ENCODE measurements at places on chromosomes 1 and 21. TPM values are rescaled to one million over a fixed set of nuclear protein-coding genes. Genes with fewer than 3 reads are reported as not detected.

DNA sequence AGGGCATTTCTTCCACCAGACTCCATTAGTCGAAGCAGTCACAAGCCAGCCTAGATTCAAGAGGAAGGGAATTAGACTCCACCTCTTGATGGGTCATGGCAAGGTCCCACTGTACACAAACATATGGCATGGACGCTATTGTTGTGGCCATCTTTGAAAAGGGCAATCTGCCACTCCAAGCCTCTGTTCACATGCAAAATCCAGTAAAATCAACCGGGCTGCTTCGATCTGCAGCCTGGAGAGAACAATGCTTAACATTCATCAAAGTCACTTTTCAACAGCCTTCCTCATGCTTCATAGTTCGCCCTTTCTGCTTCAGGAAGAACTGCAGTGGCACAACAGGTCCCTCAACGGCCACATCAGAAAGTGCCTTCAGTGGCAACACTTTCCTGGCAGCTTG is 28.0 kb upstream of the GJB5 start:
- DNase-seq, result no peak

DNA sequence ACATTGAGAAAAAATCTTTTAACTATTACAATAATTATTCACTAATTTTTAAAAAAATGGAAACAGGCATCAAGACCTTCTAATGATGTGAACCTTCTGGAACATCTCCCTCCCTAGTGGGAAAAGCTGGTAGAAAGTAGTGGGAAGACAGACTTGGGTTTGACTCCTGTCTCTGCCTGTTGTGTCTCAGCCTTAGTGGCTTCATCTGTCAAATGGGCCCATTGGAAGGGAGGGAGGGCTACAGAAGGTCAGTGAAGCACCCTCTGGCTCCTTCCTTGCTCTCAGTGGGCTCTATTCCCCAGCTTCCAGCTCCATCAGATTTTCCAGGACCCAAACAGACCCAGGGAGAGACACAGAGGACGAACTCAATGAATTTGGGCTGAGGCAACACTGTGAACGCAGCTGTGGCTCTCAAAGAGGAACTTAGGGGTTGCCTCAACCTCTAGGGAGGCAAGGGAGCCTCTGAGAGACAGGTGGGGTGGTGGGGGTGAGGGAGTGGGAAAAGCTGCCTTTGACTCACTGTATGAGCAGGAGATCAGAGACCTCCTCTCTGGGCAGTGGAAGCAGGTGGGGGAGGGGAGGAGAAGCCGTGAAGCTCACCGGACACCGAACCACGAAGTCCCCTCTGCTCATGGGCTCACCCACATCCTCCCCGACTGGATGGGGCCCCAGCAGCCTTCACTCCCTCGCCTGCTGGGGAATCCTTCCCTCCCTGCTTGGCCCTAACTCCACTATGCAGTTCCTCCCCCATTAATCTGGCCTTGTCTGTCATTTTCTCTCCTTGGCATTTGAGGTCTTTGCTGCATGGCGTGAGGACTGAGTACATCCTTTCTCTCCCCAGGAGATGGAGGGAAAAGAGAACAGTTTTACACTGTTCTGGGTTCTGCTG is 4.5 kb downstream of the CNR2 start:
- no peak for DNase-seq

Gene FMO1
- 1.7 TPM for total RNA-seq

GRCh38 chr1:67140460-67140859 is 5.7 kb upstream of the C1orf141 start:
- DNase-seq, result no peak

Gene ZNF496
- 21.2 TPM for total RNA-seq

Gene DYNLT4
- total RNA-seq, result not detected

GRCh38 chr1:151820940-151821339 is 10.7 kb downstream of the RORC start:
- no peak for DNase-seq

- no peak for DNase-seq
These were observed 79.2 kb downstream of the ZNF326 start for GRCh38 chr1:90074137-90074536.

- DNase-seq, result no peak
These were observed 11.4 kb upstream of the TENT5C start for GRCh38 chr1:117594261-117594990.

- DNase-seq, result no peak
These were observed 127.5 kb downstream of the UCK2 start for GRCh38 chr1:165954940-165955339.

Gene RBP7
- 10.4 TPM for total RNA-seq

GRCh38 chr1:18197299-18197698 is 89.7 kb downstream of the IGSF21 start:
- DNase-seq, result no peak

GRCh38 chr1:246158131-246158530 is 348.9 kb downstream of the SMYD3 start:
- no peak for DNase-seq

DNA sequence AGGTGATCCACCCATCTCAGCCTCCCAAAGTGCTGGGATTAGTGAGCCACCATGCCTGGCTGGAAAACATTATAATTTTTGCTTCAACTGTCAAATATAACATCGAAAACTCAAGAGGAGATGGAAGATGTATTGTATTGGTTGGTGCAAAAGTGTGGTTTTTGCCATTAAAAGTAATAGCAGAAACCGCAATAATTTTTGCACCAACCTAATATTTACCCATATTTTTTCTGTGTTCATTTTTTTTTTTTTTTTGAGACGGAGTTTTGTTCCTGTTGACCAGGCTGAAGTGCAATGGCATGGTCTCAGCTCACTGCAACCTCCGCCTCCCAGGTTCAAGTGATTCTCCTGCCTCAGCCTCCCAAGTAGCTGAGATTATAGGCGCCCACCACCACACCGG is 27.1 kb upstream of the SHE start:
- DNase-seq, result no peak

Gene FASLG
- 0.15 TPM for total RNA-seq
